ENCODE measurements at places on chromosomes 11 and 22.

- DNase-seq: no peak
Observed at GRCh38 chr11:119691701-119692539, 37.1 kb downstream of the NECTIN1 start.

DNA sequence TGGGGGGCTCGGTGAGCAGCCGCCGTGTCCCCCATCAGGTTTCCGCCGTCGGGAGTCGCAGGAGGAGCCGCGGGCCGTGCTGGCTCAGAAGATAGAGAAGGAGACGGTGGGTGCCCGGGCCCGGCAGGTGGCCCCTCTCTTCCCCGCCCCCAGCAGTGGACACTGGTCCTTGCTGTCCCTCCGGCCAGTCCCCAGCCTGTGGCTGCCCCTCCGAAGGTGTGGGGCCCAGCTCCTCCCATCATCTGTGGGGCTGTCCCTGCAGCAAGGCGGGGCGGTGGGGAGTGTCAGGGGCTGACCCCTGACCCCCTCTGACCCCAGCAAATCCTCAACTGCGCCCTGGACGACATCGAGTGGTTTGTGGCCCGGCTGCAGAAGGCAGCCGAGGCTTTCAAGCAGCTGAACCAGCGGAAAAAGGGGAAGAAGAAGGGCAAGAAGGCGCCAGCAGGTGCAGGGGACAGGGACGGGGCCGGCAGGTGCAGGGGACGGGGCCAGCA lies 15.3 kb downstream of the EPS8L2 start:
- DNase-seq: no peak

- DNase-seq: no peak
Observed at GRCh38 chr11:61281581-61282250, 13.4 kb downstream of the VWCE start.

DNA sequence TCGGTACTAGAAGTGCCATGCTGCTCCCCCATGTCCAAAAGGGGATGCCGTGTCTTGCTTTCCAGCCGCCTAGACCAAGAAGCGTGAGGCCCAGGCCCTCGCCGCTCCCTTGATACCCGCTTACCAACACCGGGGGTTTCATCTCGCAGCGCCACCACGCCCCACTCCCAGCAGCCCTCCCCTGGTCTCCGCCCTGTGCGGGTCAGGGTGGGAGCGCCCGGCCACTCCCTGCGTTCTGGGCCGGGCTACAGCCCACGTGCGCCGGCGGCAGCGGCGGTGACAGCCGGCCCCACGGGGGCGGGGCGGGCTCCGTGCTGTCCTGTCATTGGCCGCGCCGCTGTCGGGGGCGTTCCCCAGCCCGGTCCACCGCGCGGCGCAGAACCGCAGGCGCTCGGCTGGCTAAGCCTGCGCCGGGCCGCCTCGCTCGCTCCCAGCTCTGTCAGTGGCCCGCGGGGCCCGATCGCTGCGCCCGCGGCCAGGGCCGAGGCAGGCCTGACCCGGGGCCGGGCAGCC lies at the start of gene MICAL2:
Gene MICAL2 (plus strand): TSS at position 390 of the 513 bp plus-strand sequence. CDS start 51,566 bp downstream, outside the sequence.
- DNase-seq: peak; percentile 50

DNA sequence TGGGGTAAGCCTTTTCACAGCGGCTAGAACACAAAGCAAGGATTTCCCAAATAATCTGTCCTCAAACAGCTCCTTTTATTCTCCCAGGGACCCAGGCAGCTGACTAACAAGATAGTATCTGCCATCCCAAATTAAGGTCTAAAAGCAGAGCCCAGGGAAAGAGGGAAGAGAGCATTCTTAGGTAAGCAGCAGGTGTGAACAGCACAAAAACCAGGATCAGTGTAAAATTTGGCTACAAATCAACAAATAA lies 79.9 kb downstream of the RBMXL2 start:
- no peak for DNase-seq

GRCh38 chr11:33718440-33718839 lies 17.8 kb downstream of the CD59 start:
- no peak for DNase-seq

- DNase-seq: no peak
Observed at GRCh38 chr11:92057849-92058442, 166.7 kb upstream of the FAT3 start.

- no peak for DNase-seq
Observed at GRCh38 chr11:65973439-65974110, 12.0 kb downstream of the SART1 start.

DNA sequence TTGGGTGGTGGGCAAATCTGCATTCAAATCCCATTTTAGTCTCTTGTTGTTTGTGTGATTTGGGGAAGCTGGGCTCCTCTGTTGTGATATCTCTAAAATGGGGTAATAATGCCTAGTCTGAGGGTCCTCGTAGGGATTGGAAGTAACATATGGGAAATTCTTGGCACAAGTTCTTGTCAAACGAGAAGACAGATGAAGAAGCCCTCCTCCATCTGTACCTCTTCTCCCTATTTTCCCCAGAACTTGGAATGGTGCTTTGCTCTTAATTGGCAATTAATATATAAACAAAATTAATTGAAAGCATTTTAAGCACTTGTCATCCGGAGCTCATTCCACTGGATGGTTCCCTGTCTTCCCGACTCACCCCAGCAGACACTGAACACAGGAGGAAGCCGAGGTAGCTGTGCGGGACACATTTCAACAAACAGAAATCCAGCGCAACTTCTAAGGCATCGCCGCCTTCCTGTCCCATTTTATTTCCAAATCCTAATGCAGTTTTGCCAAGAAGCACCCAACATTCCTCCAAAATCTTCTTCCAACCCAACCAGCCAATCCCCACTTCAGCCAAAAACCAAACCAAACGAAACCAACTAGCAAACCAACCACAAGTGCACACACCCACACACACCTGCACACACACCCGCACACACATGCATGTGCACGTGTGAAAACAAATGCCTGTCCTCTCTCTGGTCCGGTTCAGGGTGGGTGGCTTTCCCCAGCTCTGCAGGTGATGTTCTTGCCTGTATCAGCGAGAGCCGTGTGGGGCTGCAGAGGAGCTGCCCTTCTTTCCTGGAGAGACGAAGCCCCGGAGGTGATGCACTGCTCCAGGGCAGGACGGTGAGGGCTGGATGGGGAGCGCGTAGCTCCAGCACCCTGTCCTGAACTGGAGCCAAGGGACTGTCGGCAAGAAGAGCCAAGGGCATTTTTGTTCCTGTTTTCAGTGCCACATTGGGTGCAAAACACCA lies 100.8 kb upstream of the B3GAT1 start:
- no peak for DNase-seq

GRCh38 chr22:20312396-20313191 lies 7.3 kb downstream of the DGCR6L start:
- DNase-seq: no peak

DNA sequence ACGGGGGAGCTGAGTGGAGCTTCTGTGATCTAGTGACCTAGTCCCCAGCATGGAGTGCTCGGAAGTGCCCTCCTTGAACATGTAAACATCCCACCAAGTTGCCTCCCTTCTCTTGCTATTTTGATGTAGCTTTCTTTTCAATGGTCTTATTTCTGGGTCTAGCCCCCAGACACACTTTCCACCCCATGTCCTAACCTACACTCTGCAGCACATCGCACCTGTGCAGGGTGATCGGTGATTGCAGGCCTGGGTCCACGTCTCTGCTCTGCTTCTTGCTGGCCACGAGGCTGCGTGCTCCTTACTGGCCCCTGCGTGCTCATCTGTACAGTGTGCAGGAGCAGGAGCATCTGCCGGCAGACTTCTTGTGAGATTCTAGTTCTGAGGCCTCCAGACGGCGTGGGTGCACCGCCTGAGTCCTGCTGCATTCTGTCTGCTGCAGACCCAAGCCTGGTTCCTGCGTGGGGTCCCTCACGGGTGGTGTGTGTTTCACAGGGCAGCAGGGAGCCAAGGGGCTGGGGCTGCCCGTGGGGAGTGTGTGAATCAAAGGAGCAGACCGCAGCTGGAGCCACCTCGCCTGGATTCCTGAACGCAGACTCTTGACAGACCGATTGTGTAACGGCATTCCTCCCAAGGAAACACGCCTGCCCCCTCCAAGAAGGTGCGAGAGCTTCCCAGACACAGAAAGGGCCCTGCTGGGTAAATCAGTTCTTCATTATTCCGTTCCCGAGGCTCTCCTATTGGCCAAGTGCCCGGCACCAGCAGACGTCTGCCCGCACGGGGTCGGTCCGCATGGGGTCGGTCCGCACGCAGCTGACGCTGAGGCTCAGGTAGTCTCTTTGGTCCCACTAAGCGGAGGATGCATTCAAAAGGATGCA lies 44.4 kb upstream of the MYEOV start:
- DNase-seq: no peak

DNA sequence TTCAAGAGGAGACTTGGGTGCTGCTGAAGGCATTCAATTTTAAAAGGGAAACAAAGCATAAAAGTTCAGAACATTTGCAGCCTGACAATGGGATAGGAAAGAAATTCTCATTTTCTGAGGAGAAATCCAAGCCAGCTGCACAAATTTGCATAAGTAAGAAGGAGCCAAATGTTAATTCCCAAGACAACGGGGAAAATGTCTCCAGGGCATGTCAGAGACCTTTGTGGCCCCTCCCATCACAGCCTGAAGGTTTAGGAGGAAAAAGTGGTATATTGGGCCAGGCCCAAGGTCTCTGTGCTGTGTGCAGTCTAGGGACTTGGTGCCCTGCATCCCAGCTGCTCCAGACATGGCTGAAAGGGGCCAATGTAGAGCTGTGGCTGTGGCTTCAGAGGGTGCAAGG lies 12.7 kb upstream of the OR51F1 start:
- no peak for DNase-seq

GRCh38 chr11:43818220-43818619 lies 62.4 kb upstream of the ALKBH3 start:
- no peak for DNase-seq

GRCh38 chr11:28964811-28965210 lies 856.6 kb downstream of the METTL15 start:
- no peak for DNase-seq

- no peak for DNase-seq
Observed at GRCh38 chr11:100939571-100939970, 190.0 kb downstream of the PGR start.

- no peak for DNase-seq
Observed at GRCh38 chr11:74699615-74700396, 31.4 kb downstream of the CHRDL2 start.
